ENCODE measurements at places on chromosomes 12 and 14.
A peak's percentile ranks its signal among the peaks of the same experiment; 100 is the strongest.

GRCh38 chr12:68334132-68334531, 2.0 kb upstream of the MDM1 start:
- no peak for DNase-seq

GRCh38 chr12:127820846-127821245, 446.1 kb upstream of the TMEM132C start:
- DNase-seq, result no peak

GRCh38 chr12:64006211-64006825, 161.8 kb downstream of the SRGAP1 start:
- DNase-seq, result no peak

- DNase-seq, result peak; percentile 4
These were observed 135.2 kb downstream of the APAF1 start for GRCh38 chr12:98780261-98780660.

DNA sequence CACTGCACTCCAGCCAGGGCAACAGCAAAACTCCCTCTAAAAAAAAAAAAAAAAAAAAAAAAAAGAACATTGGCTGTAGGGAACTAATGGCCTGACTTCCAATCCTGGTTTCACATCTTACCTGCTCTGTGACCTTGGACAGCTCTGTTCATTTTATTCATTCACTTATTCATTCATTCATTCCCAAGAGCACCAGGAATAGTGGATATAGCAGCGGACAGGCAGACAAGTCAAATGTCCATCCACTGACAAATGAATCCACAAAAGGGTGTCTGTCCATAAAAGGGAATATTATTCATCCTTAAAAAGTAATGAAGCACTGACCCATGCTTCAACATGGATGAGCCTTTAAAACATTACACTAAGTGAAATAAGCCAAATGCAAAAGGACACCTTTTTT, 27.6 kb upstream of the C12orf76 start:
- no peak for DNase-seq

DNA sequence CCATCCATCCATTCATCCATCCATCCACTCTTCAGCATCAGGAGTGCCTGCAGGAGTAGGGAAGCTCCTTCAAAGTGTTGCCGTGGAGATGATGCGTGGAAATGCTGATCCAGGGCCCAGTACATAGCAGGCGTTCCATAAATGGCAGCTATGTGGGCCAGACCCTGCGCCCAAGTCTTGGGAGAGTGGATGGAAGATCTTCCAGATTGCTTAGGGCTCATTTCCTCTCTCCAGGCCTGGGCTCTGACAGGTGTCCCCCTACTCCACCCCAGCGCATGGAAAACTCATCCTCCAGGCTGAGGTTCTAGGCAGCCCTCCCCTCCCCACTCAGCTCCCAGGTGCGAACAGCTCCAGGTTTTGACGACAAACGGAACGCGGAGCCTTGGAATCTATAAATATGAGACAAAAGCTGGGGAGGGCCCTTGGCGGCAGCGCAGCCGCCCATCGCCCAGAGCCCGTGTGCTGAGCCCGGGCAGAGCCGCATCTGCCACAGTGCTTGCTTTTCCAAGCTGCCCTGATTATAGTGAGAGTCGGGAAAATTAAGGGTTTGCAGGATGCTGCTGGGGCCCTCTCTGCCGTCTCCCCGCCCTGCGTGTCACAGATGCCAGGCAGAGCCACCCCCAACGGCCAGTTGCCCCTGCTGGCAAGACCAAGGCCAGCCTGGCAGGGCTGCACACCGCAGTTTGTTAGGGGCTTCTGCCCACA, 1.6 kb downstream of the BEGAIN start:
- DNase-seq, result no peak

DNA sequence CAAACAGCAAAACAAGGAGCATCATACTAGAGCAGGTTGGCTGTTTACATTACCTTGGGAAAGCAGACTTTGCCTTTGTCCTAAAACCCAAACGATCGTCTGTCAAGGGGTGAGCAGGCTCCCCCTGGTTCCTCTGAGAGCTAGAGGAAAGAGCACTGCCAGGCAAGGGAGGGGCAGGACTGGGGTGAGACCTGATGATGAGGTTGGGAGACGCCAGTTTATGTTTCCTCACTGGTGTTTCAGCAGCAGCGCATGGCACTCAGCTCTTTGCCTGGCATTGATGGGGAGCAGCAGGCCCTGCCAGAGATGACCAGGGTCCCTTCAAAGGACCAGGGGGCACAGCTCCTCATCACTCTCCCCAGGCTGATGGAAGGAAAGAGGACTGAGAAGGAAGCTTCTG, 7.9 kb upstream of the KRT2 start:
- no peak for DNase-seq

DNA sequence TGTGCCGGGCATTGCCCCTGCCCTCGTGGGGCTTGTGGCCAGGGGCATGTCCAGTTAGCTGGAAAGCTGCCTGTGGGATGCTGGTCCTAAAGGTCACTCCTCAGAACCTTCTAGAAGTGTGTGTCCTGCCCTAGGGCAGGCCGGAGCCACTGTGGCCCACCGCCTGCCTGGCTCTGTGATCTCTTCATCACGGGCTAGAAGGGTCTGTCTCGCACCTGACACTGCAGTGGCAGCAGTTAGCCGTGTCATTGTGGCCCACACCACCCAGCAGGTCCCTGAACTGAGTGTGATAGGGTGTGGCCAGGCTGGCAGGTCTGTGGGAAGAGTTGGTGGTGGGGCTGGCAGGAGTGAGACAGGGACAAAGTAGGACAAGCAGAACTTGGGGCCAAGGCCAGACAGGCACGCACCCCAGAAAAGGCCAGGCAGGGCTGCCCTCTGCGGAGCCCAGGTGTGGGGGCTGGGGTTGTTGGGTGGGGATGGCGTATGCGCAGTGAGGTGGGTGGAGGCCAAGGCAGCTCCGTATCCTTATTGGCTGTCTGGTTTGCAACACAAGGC, 41.2 kb downstream of the ADGRD1 start:
- no peak for DNase-seq

DNA sequence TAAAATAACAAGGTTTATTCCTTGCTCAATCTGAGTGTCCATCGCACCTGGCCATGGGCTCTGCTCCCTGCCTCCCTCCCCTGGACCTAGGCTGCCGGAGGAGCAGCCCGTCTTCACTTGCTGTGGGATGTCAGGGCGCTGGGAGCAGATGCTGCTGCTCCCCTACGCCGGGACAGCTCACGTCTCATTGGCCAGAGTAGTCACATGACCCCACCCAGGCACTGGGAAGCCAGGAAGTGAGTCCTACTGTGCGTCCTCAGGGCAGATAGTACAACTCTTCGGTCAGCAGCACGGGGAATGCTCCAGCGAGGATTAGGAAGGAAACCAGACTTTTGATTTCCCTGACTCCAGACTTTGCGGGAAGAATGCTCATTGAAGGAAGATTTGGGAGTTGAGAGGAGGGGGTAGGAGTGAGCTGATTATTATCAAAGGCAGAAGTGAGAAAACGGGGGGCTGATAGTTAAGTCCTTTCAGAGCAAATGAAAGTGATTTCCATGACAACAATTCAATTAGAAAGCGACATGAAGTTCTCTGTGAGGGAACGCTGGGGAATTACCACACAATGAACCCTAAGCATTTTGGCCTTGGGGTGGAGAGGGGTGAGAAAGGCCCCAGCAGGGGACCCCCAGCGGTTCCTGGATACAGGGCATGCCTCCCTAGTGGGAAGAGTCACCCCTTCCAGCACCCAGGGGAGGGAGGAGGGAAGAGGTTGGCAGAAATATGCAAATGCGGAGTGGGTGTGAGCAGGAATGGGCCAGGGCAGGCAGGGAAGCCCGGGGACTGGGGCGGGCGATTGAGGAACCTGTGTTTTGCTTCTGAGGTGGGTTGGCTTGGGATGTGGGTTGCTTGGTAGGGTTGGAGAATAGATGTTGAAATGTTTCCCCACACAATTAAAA, 215.5 kb downstream of the AACS start:
- no peak for DNase-seq

GRCh38 chr12:98425859-98426258, 89.5 kb upstream of the TMPO start:
- DNase-seq, result no peak

GRCh38 chr14:38213001-38213400, 5.3 kb downstream of the SSTR1 start:
- DNase-seq, result no peak

- DNase-seq, result no peak
These were observed 1.0 kb upstream of the CAMKK2 start for GRCh38 chr12:121297435-121297991.

DNA sequence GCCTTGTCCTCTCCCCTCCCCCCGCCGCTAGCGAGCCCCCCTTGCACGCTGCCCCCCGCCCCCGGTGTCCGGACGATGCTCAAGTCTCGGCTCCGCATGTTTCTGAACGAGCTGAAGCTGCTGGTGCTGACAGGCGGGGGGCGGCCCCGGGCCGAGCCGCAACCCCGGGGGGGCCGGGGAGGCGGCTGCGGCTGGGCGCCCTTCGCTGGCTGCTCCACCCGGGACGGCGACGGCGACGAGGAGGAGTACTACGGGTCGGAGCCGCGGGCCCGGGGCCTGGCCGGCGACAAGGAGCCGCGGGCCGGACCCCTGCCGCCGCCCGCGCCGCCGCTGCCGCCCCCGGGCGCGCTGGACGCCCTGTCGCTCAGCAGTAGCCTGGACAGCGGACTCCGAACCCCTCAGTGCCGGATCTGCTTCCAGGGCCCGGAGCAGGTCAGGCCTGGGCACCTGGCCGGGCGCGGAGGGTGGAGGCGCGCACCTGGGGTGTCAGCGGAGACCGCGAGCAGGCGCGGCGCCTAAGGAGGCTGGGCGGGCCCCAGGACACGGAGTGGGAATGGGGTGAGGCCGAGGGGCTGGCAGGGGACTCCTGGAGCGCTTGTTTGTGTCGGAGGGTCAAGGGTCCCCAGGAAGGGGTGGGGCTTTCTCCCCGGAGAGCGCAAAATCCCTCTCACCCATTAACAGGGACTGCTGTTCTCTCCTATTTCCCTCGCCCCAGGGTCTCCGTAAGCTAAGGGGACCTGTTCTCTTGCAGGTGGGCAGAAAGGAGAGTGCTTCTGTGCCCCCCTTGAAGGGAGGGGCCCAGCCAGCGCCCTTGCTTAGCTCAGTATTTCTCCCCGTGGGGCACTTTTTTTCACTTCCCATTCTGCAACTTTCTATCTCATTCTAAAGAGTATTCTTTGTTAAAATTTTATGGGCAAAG, 810 bp downstream of the MARCHF9 start:
- DNase-seq, result no peak

- peak; percentile 46 for DNase-seq
These were observed 4.7 kb downstream of the ACVRL1 start for GRCh38 chr12:51911788-51912711.

DNA sequence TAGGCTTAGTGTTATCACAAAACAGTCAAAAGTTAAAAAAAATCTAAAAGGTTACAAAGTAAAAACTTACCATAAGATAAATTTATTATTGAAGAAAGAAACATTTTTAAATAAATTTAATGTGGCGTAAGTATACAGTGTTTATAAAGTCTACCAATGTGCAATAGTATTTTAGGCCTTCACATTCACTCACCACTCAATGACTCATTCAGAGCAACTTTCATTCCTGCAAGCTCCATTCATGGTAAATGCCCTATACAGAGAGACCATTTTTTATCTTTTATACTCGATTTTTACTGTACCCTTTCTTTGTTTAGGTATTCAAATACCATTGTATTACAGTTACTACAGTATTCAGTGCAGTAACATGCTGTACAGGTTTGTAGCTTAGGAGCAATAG, 124.5 kb downstream of the ANO4 start:
- DNase-seq, result no peak

DNA sequence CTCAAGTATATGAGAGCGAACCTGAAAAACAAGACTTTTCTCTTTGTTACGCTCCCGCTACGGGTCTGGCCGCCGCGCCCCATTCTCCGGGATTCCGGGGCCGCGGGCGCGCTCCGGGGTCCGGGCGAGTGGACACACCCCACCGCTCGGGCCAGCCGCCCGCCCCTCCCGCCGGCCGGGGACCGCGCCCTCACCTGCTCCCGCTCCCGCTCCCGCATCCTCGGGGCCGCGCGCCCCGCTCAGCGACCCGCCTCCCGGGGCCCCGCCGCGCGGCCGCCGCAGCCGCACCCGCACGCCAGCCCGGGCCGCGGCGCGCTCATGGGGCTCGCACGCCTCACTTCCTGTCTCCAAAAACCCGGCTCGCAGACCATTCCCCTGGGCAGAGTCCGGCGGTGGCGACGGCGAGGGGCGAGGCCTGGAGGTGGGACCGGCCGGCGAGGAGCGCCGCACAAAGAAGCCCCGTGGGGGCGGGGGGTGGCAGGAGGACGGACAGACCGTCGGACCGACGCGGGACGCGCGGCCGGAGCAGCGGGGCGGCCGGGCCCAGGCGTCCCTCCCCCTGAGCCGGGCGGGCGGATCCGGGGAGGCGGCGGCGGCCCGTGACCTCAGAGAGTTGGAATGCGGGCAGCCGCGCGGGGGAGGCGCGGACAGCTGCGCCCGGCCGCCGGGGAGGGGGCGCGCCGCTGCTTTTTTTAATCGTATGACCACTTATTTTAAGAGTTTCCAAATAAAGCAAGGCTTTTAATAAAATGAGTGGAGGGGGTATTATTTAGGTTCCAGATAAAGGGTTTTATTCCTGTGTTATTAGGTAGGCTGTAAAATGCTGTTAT, at the start of gene PTPN21:
Gene PTPN21, minus strand, starts transcription at position 551 of the 830 bp plus-strand sequence. CDS start 4,590 bp downstream, outside the sequence.
- DNase-seq, result peak; percentile 27

DNA sequence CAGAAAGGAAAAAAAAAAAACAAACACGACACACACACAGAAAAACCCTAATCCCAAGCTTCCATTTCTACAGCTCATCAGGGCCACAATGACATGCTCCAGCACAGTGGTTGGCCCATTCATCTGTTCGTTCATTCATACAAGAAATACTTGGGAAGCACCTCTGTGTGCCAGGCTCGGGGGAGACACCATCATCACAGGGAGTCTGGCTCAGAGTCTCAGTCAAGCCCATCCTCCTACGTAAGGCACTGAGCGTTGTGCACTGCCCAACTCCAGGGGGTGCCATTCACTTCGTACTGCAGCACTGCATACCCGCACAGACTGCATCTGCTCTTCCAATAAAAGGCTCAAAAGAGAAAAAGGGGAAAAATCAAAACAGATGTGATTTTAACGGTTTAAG, 15.3 kb downstream of the VPS37B start:
- DNase-seq, result no peak

- no peak for DNase-seq
These were observed 141.6 kb upstream of the MAX start for GRCh38 chr14:65243766-65244442.

DNA sequence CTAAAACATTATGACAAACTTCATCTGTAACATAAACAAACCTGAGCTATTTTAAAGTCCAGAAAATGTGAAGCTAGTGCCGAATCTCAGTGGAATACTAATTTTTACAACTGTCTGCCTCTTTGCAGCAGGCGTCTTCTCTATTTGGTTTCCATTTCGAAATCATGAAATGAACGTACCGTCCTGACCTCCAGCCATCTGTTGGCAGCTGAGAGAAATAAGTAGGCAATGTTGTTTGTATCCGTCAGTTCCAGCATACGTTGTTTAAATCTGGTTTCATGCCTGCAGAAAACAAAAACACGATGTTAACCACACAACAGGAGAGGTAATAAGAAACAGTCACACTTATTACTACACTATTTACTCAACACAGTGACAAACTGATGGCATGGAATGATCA, 54.3 kb upstream of the KCNJ8 start:
- DNase-seq, result no peak
